ENCODE measurements at places on chromosomes 12 and 14.

- H3K4me1 ChIP-seq: no peaks in the 10 kb centered on the region
- DNase-seq: no peak
- no peaks in the 10 kb centered on the region for H3K36me3 ChIP-seq
Measured at GRCh38 chr14:37215345-37215744, 17.6 kb downstream of the MIPOL1 start.

GRCh38 chr12:49008943-49009342, 9.6 kb downstream of the PRKAG1 start:
- no peaks in the 10 kb centered on the region for H3K4me1 ChIP-seq
- no peaks in the 10 kb centered on the region for H3K27me3 ChIP-seq
- H3K4me3 ChIP-seq: no peak overlapping the region
- peaks cover 42% of the 10 kb centered on the region for H3K36me3 ChIP-seq
- no peak for DNase-seq

- H3K4me1 ChIP-seq: peaks cover 44% of the 10 kb centered on the region
- H3K27ac ChIP-seq: peak overlapping the region; percentile 72
- DNase-seq: peak; percentile 49
- H3K36me3 ChIP-seq: peaks cover 5% of the 10 kb centered on the region
- H3K27me3 ChIP-seq: peaks cover 7% of the 10 kb centered on the region
- H3K4me3 ChIP-seq: peak overlapping the region; percentile 64
Measured at GRCh38 chr14:73237786-73238423, 599 bp downstream of the PAPLN start.

- no peaks in the 10 kb centered on the region for H3K36me3 ChIP-seq
- H3K4me3 ChIP-seq: no peak overlapping the region
- no peak overlapping the region for H3K27ac ChIP-seq
- no peaks in the 10 kb centered on the region for H3K4me1 ChIP-seq
- H3K27me3 ChIP-seq: no peaks in the 10 kb centered on the region
Measured at GRCh38 chr12:119230807-119231206, 52.1 kb downstream of the HSPB8 start.
